Kasumi-1 (cell line): ENCODE measurements at places on chromosomes 1 and 21.

- no peak for DNase-seq
These were observed 7.3 kb downstream of the UAP1 start for GRCh38 chr1:162568802-162569201.

DNA sequence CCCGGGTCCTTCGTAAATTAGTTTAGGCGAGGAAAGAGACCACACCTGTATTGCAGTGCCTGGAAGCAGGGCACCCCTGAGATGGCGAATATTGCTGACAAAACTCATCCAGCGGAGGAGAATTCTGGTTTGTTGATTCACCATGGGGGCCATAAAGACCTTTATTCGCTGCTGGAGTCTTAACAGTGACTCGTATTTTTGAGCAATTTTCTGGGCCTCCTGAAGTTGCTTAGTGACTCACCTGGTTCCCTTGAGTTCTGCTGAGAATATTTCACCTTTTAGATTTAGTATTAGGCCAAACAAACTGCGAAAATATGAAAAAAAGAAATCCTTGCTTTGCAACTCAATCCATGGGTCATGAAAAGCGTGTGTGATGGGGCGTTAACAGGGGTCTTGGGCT is 20.6 kb upstream of the H6PD start:
- DNase-seq: no peak

GRCh38 chr1:199612976-199613774 is 414.3 kb upstream of the NR5A2 start:
- peak; percentile 83 for DNase-seq

- DNase-seq: no peak
These were observed 358.7 kb downstream of the BARHL2 start for GRCh38 chr1:90358448-90358847.

DNA sequence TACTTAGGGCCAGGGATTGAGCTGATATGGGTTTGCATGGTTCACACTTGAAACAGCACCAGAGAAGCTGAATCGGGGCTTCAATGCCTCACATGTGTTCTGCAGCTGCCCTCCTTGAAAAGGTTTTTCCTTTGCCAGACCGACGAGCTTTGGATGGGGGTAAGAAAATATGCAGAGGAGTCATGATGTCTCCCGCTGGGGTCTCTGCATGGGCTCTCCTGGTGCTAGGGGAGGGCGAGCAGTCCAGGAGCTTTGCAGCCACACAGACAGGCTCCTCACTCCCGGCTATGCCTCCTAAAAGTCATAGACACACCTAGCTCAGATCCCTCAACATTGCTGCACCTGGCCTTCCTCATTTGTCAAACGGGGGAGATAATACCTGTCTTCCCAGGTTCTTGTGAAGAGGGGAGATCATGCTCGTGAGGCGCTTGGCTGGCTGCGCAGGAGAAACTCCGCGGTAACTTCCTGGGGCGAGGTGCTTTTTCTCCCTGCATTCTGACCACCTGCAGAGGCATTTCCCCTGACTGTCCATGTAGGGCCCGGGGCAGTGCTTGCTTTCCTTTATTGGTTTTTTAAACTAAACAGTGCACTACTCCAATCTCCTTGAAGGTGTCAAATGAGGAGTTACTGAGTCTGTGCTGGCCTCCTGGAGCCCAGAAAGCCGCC is 112.4 kb downstream of the PLXNA2 start:
- DNase-seq: no peak

- no peak for DNase-seq
These were observed 37.5 kb upstream of the WLS start for GRCh38 chr1:68269637-68270430.

GRCh38 chr1:221839782-221840395 is 98.0 kb upstream of the DUSP10 start:
- DNase-seq: peak; percentile 4

- DNase-seq: no peak
These were observed 19.9 kb downstream of the ALDH4A1 start for GRCh38 chr1:18882486-18882885.

GRCh38 chr1:26096471-26096870 is 15.2 kb upstream of the PDIK1L start:
- DNase-seq: no peak

DNA sequence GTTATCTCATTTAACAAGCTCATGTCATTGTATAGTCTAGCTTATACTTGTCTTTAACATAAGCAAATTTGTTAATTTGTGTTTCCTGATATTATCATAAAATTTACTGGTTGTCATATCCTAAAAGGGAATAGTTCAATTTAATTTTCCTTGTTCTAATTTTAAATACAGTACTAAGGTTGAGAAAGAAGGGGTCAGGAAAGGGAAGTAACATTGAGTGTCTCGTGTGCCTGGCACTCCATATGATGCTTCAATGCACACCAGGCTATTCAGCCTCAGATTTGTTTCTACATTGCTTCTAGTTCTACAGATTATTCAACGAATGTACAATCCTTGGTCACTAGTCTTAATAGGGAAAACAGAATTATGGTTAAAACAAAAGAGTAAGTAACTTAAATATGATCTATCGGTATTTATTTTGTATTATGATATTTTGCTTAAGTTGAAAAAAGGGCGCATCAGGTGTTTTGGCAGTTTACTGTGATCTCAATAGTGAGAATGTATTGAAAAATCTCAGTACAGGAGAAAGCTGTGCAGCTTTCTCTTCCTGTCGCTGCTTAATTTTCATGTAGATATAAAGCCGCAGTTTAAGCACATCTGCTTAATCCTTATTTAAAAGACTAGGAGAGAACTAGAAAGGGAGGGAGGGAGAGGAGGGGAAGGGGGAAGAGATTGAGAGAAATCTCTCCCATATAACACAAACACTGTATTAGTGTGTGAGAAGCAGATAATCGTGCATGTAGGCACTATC is 13.0 kb downstream of the PTPRC start:
- DNase-seq: peak; percentile 16

GRCh38 chr1:184947497-184948256 is 26.6 kb downstream of the NIBAN1 start:
- no peak for DNase-seq

DNA sequence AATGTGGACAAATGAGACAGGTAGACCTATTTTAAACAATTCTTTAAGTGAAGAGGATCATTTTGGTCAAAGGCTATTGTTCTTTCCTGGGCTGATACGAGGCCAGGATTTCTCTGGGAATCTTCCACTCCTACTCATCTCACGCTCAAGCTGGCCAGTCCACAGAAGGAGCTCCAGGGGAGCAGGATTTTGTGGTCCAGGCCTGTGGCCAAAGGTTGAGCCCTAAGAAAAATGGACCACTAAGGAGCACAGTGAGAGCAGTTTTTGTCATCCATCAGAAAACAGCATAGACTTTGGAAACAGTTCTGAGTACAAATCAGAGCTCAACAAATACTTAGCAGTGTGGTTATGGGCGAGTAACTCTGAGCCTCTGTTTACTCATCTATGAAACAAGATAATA is 260.2 kb upstream of the RUNX1 start:
- no peak for DNase-seq

DNA sequence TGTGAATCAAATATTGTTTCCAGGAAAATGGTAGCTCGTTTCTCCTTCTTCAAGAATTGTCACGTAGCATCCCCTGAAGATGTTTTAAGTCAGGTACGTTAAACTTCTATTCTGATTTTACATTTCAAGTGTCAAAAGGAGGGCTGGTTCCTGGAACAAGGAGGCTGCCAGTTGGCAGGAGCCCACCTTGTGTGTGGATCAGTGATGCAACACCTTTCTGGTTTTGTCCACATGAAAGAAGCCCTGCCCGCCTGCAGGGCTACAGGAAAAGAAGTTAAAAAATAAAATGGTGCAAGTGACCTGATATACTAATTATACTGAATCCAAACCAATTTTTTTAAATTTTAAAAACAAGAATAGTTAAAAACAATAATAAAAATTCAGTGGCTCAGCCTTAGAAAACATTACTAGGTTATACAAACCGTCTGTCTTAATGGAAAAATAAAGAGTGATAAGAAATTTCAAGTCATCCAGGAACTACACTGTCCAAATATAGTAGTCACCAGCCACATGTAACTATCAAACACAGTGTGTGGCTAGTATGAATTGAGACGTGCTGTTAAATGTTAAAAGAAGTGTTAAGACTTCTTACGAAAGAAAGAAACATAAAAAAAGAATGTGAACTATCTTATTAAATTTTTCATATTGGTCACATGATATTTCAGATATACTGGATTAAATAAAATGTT is 123.1 kb downstream of the APP start:
- no peak for DNase-seq

GRCh38 chr21:14926186-14926585 is 138.6 kb downstream of the NRIP1 start:
- no peak for DNase-seq

- DNase-seq: no peak
These were observed 38.9 kb upstream of the ERO1B start for GRCh38 chr1:236320671-236321070.

GRCh38 chr1:219050086-219050821 is 123.4 kb upstream of the LYPLAL1 start:
- no peak for DNase-seq

GRCh38 chr21:35336534-35336933 is 287.4 kb upstream of the RUNX1 start:
- no peak for DNase-seq

- no peak for DNase-seq
These were observed 374.0 kb downstream of the LMX1A start for GRCh38 chr1:164982545-164982944.

GRCh38 chr21:40688106-40688864 is 158.7 kb downstream of the DSCAM start:
- DNase-seq: no peak

DNA sequence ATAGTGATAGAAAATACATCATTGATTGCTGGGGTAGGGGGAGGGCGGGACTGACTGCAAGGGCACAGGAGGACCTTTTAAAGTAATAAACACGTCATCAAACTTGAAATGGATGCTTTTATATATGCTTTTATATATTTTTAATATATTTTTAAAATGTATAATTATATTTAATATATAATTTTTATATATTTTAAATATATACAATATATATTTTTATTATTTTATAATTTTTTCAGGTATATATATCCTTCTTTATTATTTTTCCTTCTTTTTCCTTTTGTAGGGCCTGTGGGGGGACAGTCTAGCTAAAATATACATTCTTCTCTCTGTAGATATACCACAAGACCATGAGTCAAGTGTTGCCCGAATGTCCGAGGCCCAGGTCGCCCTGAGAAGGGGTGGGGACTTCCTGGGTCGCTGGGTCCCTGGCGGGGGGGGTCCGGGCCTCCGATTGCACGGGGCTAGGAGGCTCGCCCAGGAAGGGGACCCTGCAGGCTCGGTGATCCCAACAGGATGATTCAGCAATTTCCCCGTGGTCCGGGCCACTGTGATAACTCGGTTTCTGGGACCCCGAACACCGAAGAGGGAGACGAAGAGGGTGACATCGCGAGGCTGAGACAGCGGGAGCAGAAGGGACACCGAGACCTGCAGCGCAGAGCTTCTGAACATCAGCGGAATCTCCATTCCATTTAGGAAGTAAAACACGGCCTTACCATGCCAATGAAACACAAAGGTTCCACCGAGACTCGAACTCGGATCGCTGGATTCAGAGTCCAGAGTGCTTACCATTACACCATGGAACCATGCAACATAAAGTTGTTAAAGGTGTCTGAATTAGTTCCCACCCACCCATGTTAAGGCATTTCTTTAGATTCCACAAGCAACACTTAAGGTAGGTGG is 112.5 kb upstream of the NBPF11 start:
- DNase-seq: no peak

GRCh38 chr1:66731170-66731865 is 20.9 kb upstream of the DYNLT5 start:
- no peak for DNase-seq

GRCh38 chr1:40789342-40789598 is 5.7 kb downstream of the KCNQ4 start:
- DNase-seq: no peak

GRCh38 chr1:107570768-107571167 is 394.2 kb downstream of the VAV3 start:
- DNase-seq: no peak

GRCh38 chr21:44005593-44005992 is 6.5 kb upstream of the TRAPPC10 start:
- DNase-seq: no peak

GRCh38 chr1:16246961-16247360 is 10.0 kb upstream of the CPLANE2 start:
- no peak for DNase-seq

GRCh38 chr21:40685141-40685540 is 161.8 kb downstream of the DSCAM start:
- DNase-seq: no peak
